Stimulated activated naive CD8-positive, alpha-beta T cell treated with anti-CD3 and anti-CD28 coated beads, Interleukin-15, Interleukin-2, amounts not matched to agents 100 U/mL and 50 U/mL, for 24 hours (primary cell): ENCODE measurements at places on chromosomes 16 and 17.

GRCh38 chr17:66114609-66115008 lies 77.3 kb downstream of the CEP112 start:
- no peak for DNase-seq

GRCh38 chr16:14186007-14186794 lies 115.1 kb downstream of the MRTFB start:
- DNase-seq, result no peak

DNA sequence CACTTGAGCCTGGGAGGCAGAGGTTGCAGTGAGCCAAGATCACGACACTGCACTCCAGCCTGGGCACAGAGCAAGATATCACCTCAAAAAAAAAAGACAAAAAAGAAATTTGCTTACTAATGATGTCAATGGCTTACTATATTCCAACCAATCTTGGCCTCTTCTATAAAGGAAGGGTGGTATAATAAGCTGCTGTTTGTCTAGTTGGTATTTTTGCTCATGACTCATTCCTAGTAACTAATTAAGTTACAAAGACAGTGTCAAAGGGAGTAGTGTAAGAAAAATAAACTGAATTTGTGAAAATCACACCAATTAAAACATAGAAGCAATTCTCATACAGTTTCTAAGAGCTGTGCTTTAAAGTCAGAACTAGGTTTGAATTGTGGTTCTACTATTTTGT lies 82.5 kb downstream of the NLK start:
- no peak for DNase-seq

GRCh38 chr16:20363191-20363590 lies 10.7 kb upstream of the UMOD start:
- DNase-seq, result no peak

DNA sequence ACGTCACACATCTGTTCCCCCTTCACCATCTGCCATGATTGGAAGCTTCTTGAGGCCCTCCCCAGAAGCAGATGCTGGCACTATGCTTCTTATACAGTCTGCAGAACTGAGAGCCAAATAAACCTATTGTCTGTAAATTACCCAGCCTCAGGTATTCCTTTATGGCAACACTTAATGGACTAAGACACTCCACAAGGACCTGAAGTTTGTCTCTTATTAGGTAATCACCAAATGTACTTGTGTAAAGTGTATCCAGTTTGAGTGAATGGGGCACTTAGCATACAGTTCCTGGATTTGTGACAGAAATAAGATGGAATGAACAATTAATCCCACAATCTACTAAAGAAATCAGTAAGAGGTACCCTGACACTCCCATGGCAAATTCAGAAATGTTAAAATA lies 105.3 kb downstream of the SLC39A11 start:
- no peak for DNase-seq

DNA sequence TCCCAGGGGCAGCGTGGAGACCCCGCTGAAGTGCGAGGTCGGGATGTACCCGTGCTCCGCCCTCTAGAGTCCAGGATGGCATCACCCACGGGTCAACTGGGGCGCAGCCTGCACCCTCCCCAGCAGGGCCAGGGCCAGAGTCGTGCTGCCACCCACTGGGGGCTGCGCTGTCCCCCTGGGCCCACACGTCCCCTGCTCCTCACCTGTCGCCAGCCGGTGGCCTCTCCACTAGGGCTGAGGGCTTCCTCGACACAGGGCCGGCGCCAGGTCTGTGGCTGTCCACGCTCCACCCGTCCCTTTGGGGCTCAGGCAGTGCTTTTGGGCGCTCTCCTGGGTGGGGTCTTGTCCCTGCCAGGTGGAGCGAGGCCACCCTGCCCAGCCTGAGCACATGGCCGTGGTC lies 11.6 kb upstream of the PRR35 start:
- DNase-seq, result no peak

DNA sequence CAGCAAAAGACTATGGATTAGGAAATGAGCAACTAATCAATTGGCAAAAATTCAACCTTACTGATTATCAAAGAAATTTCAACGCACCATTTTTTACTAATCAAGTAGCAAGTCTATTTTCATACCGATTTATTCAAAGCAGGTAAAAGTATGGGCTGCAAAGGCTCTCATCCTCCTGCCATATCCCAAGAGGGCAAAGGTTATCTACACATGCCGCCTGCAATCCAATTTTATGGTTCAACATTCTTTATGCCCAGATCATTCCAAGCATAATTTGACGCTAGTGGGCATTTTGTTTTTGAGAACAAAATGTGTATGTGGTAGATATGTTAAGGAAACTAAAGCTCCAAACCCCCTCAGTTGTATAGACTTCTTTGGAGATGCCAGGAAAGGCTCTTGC lies 270.6 kb downstream of the MAF start:
- DNase-seq, result no peak

DNA sequence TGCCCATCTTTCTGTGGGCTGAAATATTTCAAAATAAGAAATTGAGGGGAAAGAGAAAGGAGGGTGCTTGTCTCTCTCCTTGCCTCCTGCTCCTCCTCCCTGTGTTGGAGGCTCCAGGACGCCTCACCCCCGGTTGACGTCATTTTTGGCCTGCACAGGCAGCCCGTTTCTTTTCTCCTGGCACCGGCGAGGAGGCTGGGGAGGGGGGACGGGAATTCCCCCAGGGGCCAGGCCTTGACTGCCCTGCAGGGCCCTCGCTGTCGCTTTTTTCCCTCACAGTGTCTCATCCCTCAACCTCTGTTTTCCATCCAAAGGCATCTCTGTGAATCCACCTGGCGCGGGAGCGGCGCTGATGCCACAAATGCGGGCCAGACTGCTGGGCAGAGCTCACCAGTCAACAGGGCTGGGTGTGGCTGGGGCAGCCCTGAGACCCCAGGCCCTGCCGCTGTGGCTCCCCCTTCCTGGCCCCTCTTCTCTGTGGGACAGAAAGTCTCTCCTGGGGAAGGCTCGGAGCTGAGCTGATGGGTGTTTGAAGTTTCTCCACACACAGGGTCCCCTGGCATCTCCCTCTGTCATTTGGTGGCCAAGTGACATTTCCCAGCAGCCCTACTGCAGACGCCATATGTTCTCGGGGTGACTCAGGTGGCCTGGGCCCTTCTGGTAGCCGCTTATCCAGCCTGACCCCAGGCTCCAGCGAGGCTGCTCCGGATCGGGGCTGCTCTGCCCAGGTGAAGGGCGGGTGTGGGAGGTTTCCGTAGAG lies 16.0 kb downstream of the CENPX start:
- no peak for DNase-seq

DNA sequence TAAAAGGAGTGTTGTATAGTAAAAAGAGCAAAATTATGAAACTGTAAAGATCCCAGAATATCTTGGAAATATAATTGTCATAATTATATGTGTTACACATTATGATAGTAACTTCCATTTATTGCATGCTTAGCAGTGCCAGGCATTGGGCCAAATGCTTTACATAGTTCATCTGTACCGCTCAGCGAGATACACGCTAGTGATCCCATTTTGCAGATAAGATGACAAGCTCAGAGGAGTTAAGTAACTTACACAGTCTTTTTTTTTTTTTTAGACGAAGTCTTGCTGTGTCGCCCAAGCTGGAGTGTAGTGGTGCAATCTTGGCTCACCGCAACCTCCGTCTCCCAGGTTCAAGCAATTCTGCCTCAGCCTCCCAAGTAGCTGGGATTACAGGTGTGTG lies 6.8 kb upstream of the EZH1 start:
- DNase-seq, result no peak

GRCh38 chr16:12289175-12290063 lies 312.9 kb downstream of the SNX29 start:
- DNase-seq, result no peak

- peak; percentile 59 for DNase-seq
These were observed 17.5 kb upstream of the MTMR4 start for GRCh38 chr17:58531661-58532554.

DNA sequence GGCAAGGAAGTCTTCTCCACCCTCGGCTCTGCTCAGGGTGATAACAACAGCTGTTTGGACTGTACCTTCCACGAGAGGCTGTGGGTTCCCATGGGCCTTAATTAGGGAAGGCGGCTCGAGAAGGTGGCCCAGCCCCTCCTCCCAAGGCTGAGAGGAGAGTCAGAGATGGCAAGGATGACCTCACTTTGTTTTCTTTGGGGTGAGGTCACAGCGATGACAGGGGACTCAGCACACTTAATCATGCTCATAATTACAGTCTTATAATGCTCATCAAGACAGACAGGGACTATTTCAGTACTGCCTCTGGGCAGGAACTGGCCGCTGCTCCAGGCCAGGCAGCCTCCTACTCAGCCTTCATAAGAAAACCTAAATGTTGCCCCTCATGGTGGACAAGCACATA lies 19.7 kb downstream of the WFDC1 start:
- no peak for DNase-seq

DNA sequence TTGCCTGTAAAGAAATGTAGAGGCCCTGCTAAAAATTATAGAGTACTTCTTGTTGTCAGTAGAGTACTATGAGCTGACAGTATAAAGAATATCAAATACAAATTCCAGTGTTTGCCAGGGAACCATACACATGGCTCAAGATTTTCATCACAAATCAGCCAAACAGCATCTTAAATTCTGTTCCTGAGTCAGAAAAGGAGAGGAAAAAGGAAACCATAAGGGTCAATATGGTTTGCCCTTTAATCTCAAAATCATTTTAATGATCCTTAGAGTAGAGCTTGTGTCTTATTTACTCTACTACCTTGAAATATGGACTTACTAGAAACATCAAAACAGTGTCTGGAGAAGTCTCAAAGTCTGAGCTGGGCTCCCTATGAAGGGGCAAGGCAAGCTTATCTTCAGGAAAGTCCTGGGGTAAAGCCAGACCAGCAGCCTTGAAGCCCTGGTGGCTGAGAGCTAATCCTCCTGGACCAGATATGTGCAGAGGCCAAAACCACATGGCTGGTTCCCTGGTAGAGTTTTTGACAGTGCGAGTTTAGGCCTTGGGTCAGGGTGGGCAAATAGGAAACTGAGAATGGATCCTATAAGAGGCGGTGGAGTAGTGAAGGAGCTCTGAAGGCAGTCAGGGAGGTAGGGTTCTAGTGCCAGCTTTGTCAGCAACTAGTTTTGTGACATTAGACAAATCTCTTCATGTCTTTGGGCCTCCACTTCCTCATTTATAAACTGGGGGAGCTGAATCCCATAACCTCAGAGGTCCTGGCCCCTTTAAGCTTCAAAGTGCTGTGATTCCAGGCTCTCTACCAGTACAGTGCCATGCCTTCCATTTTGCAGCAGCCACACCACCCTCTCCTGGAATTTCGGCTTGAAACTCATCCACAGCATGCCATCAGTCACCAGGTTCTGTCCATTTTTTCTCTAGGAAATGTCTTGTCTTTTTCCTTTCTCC lies 38.9 kb downstream of the MRTFB start:
- DNase-seq, result no peak

- DNase-seq, result no peak
These were observed 463 bp downstream of the TOP2A start for GRCh38 chr17:40417258-40417608.

- no peak for DNase-seq
These were observed 31.1 kb upstream of the SLC47A1 start for GRCh38 chr17:19502517-19502916.

GRCh38 chr16:70592106-70592571 lies 54.2 kb upstream of the IL34 start:
- DNase-seq, result no peak

- peak; percentile 44 for DNase-seq
These were observed 1.4 kb downstream of the SYNRG start for GRCh38 chr17:37607637-37608331.

- DNase-seq, result no peak
These were observed 22.6 kb upstream of the CPNE2 start for GRCh38 chr16:57069635-57070370.

DNA sequence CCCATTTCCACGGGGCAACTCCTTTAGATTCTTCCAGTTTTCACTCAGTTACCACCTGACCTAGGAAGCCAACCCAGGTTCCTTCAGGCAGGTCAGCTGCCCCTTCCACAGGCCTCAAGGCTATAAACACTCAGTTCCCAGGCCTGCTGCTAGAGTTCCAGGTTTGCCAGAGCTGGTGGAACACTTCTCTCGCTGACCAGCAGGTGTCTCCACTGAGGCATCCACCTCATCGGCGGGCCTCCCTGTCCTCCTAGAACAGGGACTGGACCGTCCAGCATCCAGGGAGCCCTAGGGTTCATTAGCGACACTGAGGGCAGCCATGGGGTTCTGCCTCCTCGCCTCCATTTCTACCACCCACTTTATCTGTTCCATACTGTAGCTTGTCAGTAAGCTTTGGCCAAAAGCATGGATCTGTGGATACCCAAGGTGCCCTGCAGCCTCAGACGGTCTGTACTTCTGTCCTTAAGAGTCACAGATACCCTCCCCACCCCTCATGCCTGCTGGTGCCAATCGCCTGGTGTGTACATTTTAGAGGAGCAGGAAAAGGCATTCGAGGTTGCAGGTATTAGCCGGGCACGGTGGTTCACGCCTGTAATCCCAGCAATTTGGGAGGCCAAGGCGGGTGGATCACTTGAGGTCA lies 29.0 kb downstream of the PIMREG start:
- peak; percentile 76 for DNase-seq

- DNase-seq, result no peak
These were observed 46.1 kb downstream of the ABCA8 start for GRCh38 chr17:68909066-68909465.

GRCh38 chr16:2388875-2389433 lies 40.3 kb upstream of the CCNF start:
- no peak for DNase-seq

DNA sequence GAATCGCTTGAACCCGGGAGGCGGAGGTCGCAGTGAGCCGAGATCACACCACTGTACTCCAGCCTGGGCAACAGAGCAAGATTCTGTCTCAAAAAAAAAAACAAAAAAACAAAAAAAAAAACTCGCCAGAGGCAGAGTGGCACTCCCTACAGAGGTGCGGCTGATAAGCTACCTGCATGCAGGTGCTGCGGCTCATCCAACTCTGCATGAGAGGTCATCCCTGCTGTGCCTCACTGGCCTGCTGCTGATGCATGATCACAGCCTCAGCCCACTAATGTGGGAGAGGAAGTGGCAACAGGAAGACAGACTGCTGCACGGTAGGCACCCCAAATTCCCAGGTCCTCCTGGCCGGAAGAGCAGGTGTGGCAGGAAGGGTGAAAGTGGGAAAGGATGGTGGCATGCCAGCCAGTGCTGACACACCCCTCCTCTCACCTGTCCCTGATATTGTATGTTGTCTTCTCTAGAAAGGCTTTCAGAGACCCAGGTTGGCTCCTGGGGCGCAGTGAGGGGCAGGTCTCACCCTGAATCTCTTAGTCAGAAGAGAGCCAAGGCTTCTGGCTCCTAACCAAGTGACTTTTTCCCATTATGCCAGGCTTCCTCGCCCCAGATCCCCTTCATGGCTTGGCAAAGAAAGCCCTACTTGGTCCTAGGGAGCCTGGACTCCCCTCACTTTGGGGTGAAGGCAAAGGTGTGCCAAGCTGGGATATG lies 11.8 kb downstream of the NXPH3 start:
- no peak for DNase-seq
